SJSA1 (cell line): ENCODE measurements at places on chromosomes 2 and 18. TPM values are rescaled to one million over a fixed set of nuclear protein-coding genes. Genes with fewer than 3 reads are reported as not detected.

GRCh38 chr18:48407358-48407757 is 1.8 kb downstream of the ZBTB7C start:
- no peak overlapping the region for H3K27ac ChIP-seq
- H3K4me1 ChIP-seq, result peaks cover 47% of the 10 kb centered on the region
- DNase-seq, result no peak
- H3K36me3 ChIP-seq, result no peaks in the 10 kb centered on the region

GRCh38 chr2:222862106-222862908 is 1.5 kb downstream of the ACSL3 start:
- H3K4me1 ChIP-seq, result peaks cover 47% of the 10 kb centered on the region
- peaks cover 7% of the 10 kb centered on the region for H3K36me3 ChIP-seq
- peak; percentile 23 for DNase-seq
- peak overlapping the region; percentile 99 for H3K4me3 ChIP-seq
- H3K27me3 ChIP-seq, result no peaks in the 10 kb centered on the region
- no peak overlapping the region for H3K27ac ChIP-seq

- DNase-seq, result no peak
- H3K4me3 ChIP-seq, result no peak overlapping the region
Measured at GRCh38 chr18:3590096-3590630, 140.2 kb downstream of the TGIF1 start.

DNA sequence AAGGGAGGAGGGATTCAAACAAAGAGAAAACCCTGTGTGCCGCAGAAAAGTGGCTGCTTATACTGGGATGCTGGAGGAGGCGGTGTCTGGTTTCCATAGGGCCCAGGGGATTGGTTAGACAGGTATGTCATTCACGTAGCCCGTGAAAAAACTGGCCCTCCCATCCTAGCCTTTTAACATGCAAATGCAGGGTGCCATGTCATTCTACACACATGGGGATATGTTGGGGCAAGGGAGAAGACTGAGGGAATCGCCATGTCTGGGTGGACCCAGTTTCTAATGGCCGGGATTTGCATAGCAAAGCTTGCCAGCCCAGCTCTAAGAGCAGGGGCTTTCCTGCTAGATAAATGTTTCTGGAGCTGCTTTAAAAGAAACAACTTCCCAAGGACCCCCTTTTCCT is 8.2 kb upstream of the RNU2-63P start:
- no peaks in the 10 kb centered on the region for H3K27me3 ChIP-seq
- H3K4me1 ChIP-seq, result no peaks in the 10 kb centered on the region
- no peak overlapping the region for H3K4me3 ChIP-seq
- peaks cover 22% of the 10 kb centered on the region for H3K36me3 ChIP-seq
- DNase-seq, result no peak

GRCh38 chr2:226118471-226119429 is 680.9 kb downstream of the IRS1 start:
- DNase-seq, result peak; percentile 80
- H3K27ac ChIP-seq, result peak overlapping the region; percentile 68
- no peak overlapping the region for H3K4me3 ChIP-seq
- no peaks in the 10 kb centered on the region for H3K36me3 ChIP-seq

DNA sequence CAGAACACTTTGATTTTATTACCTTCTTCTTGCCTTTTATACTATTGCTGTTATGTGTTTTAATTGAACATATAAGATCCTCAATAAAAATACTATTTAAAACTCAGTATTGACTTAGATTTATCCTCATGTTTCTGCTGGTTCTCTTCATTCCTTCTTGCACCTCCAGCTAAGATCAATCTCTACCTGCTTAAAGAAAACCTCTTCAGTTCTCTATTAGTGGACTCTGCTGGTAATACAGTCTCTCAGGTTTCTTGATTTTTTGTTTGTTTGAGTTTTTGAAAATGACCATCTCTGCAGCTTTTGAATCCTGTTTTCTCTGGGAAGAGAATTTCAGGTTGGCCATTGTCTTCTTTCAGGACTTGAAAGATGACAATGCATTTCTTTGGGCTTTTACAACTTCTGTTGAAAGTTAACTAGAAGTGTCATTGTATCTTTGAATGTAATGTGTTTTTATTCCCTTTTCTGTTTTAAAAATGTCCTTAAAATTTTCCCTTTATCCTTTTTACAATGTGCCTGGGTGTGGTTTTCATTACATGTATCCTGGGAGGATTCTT is 29.8 kb upstream of the TMEM131 start:
- H3K36me3 ChIP-seq, result no peaks in the 10 kb centered on the region
- no peak overlapping the region for H3K27ac ChIP-seq
- no peak overlapping the region for H3K4me3 ChIP-seq

DNA sequence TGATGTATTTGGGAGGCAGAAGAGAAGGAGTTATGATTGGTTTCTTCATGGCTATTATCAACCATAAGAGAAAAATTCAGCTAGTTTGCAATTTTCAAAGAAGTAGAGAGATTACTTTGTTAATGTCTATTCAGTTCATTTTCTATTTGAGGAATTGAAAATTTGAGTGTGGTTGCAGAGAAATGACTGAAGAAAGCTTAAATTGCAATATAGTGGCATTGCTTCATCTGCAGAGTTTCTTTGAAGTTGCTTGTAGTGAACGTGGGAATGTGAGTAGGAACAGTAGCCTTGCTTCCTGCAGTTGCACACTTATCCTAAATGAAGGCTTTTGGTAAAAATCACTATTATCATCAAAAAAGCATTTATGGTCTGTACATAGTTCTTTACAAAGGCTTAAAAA is 14.7 kb upstream of the CYRIA start:
- H3K4me1 ChIP-seq, result no peaks in the 10 kb centered on the region
- DNase-seq, result no peak
- H3K27me3 ChIP-seq, result 0 out of 2 replicates have a peak, but pooled peaks cover 2% of the 10 kb centered on the region
- no peak overlapping the region for H3K27ac ChIP-seq
- no peaks in the 10 kb centered on the region for H3K36me3 ChIP-seq

C2orf66 gene
- 0.05 TPM in 1 of 2 replicates, not detected in the other for total RNA-seq

- DNase-seq, result no peak
- no peak overlapping the region for H3K27ac ChIP-seq
- H3K36me3 ChIP-seq, result no peaks in the 10 kb centered on the region
- no peaks in the 10 kb centered on the region for H3K27me3 ChIP-seq
- no peak overlapping the region for H3K4me3 ChIP-seq
Measured at GRCh38 chr2:196501836-196502235, 137.7 kb upstream of the CCDC150 start.

GRCh38 chr2:240347949-240348500 is 87.4 kb upstream of the GPC1 start:
- H3K4me1 ChIP-seq, result no peaks in the 10 kb centered on the region
- no peaks in the 10 kb centered on the region for H3K27me3 ChIP-seq
- no peak for DNase-seq

DNA sequence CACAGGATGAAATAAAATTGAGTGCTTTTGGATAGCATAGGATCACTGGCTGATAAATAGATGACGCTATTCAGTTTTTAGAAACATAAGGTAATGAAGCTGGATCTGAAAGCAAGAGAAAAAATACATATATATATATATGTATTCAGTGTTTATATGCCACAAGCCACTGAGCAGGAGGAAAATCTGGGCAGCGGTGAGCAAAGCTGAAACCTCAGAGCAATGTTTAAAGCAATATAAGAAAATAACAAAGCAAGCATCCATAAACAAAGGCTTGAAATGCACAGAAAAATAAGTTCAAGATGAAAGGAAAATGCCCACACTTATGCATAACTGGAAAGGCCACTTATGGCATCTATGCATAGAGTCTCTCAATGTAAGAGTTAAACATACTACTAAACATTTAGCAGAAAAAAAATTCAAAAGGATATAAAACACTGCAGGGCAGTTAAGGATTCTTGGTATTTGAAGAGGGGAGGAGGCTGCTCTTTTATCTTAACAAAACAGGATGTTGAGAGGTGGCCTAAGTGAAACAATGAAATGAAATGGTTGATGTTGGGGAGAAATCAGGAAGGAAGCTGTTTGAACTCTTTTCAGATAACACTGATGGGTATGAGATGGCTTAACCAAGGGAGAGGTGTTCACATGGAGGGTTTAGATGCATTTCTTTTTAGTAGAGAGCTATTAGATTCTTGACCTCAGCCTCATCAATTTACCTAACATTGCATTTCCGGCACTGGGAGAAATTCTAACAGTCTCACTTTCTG is 129.1 kb downstream of the ARHGAP15 start:
- H3K36me3 ChIP-seq, result no peaks in the 10 kb centered on the region
- H3K27me3 ChIP-seq, result no peaks in the 10 kb centered on the region
- H3K27ac ChIP-seq, result no peak overlapping the region
- DNase-seq, result no peak
- no peaks in the 10 kb centered on the region for H3K4me1 ChIP-seq
- no peak overlapping the region for H3K4me3 ChIP-seq

DNA sequence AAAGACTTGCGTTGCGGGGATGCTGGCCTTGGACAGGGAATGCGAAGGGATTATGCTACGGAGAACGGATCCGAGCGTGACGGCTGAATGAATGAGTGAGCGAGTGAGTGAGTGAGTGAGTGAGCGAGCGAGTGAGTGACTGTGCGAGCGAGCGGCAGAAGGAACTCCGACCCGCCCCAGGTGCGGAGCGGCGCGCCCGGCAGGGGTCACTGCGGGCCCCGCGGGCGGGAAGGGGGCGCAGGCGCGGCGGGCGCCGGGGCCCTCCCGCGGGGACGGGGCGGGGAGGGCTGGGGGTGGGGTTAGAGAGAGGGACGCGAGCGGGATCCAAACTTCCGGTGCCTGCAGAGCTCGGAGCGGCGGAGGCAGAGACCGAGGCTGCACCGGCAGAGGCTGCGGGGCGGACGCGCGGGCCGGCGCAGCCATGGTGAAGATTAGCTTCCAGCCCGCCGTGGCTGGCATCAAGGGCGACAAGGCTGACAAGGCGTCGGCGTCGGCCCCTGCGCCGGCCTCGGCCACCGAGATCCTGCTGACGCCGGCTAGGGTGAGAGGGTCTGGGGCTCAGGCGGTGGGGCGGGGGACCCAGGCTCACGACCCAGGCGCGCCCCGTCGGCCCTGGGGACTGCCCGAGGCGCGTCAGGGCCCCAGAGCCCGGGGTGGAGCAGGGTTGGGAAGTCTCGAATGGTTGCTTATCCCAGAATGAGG is at the start of gene ITM2C:
TSS of gene ITM2C (plus strand) at position 338 of the 702 bp plus-strand sequence. CDS start at position 422, 84 bp downstream.
- H3K27me3 ChIP-seq, result no peaks in the 10 kb centered on the region
- peaks cover 17% of the 10 kb centered on the region for H3K4me1 ChIP-seq
- peak within 1 kb of the TSS; percentile 97 for H3K4me3 ChIP-seq
- DNase-seq, result peak; percentile 67
- peaks cover 11% of the 10 kb centered on the region for H3K36me3 ChIP-seq

GRCh38 chr18:39730606-39731005 is 2165.0 kb upstream of the CELF4 start:
- H3K4me1 ChIP-seq, result no peaks in the 10 kb centered on the region
- no peaks in the 10 kb centered on the region for H3K27me3 ChIP-seq
- H3K27ac ChIP-seq, result no peak overlapping the region
- H3K4me3 ChIP-seq, result no peak overlapping the region
- no peaks in the 10 kb centered on the region for H3K36me3 ChIP-seq
- DNase-seq, result no peak
